Articular chondrocyte of knee joint (primary cell): ENCODE measurements at places on chromosomes 5 and 9. TPM values are rescaled to one million over a fixed set of nuclear protein-coding genes. Genes with fewer than 3 reads are reported as not detected.

The ITK gene
- under 0.01 and 0.65 TPM in 2 replicates for total RNA-seq

The SHISAL2B gene
- not detected in 2 replicates for total RNA-seq

The LHFPL2 gene
- total RNA-seq = 275 and 292 TPM in 2 replicates

The TMED7 gene
- 231 and 238 TPM in 2 replicates for total RNA-seq

The SAPCD2 gene
- 2.9 and 4.0 TPM in 2 replicates for total RNA-seq

The GABRB2 gene
- not detected in 2 replicates for total RNA-seq

The TOR4A gene
- total RNA-seq = 8.6 and 13.4 TPM in 2 replicates

The SPARC gene
- 2,547 and 3,181 TPM in 2 replicates for total RNA-seq

The IGFBPL1 gene
- 0.22 TPM in 1 of 2 replicates, not detected in the other for total RNA-seq

The ANKRD31 gene
- 0.13 and 0.65 TPM in 2 replicates for total RNA-seq

The TXNDC8 gene
- total RNA-seq = not detected in 2 replicates

The RNF20 gene
- 24.6 and 37.0 TPM in 2 replicates for total RNA-seq

The PCDHA3 gene
- 0.11 and 0.26 TPM in 2 replicates for total RNA-seq

The SYNPO gene
- 9.7 and 12.5 TPM in 2 replicates for total RNA-seq

The PRDM9 gene
- total RNA-seq = not detected in 2 replicates

The TMEM167A gene
- 86.6 and 94.6 TPM in 2 replicates for total RNA-seq

The SYK gene
- total RNA-seq = not detected in 2 replicates

The RIOK2 gene
- total RNA-seq = 35.7 and 37.8 TPM in 2 replicates

The TYRP1 gene
- 0.11 TPM in 1 of 2 replicates, not detected in the other for total RNA-seq

The CDC20B gene
- not detected in 2 replicates for total RNA-seq

The GPX3 gene
- 65.6 and 97.7 TPM in 2 replicates for total RNA-seq

The UBAP2 gene
- 20.9 and 28.3 TPM in 2 replicates for total RNA-seq

The CARTPT gene
- not detected in 2 replicates for total RNA-seq

The INIP gene
- total RNA-seq = 22.6 and 32.4 TPM in 2 replicates

The CDKN2A gene
- total RNA-seq = 1.8 and 6.6 TPM in 2 replicates

The PCDHA10 gene
- total RNA-seq = 0.13 and 0.54 TPM in 2 replicates

The SLC4A9 gene
- not detected in 2 replicates for total RNA-seq

The FAM221B gene
- not detected in 2 replicates for total RNA-seq

The CCL21 gene
- not detected in 2 replicates for total RNA-seq

The MRPL36 gene
- 27.0 and 32.3 TPM in 2 replicates for total RNA-seq

The RASEF gene
- under 0.01 and 0.11 TPM in 2 replicates for total RNA-seq

The DOCK8 gene
- 4.4 and 15.2 TPM in 2 replicates for total RNA-seq

The IL33 gene
- 0.11 and 0.13 TPM in 2 replicates for total RNA-seq

The TSLP gene
- 0.65 and 0.76 TPM in 2 replicates for total RNA-seq

The ADAMTS16 gene
- total RNA-seq = under 0.01 and 0.26 TPM in 2 replicates

The LMX1B gene
- total RNA-seq = 2.9 and 5.4 TPM in 2 replicates

The C9orf153 gene
- 0.32 and 0.91 TPM in 2 replicates for total RNA-seq

The LRRC19 gene
- total RNA-seq = under 0.01 TPM in 1 of 2 replicates, not detected in the other

The HSD17B3 gene
- not detected in 2 replicates for total RNA-seq
